ENCODE measurements at places on chromosomes 12 and 14.

- DNase-seq = no peak
Observed at GRCh38 chr12:103901518-103902173, 28.6 kb upstream of the HSP90B1 start.

DNA sequence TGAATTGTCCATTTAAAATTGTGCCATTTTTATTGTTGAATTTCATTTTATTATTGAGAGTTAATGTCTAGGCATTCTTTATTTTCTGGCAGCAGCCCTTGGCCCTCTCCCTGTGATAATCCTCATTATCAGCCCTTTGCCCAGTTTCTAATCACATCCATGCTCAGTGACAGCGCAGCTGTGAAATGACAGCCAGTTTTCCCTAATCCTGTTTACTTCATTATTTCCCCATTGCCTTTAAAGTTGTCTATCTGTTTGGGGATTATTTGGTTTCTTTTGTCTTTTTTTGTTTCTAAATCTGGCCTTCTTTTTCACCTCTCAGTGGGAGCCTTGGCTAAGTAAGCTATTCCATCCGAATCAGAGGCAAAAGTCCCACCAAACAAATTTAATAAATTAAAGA lies 476.9 kb downstream of the SLC6A15 start:
- DNase-seq = no peak

- DNase-seq = peak; percentile 93
Observed at GRCh38 chr12:132908145-132909029, 21.0 kb upstream of the CHFR start.

DNA sequence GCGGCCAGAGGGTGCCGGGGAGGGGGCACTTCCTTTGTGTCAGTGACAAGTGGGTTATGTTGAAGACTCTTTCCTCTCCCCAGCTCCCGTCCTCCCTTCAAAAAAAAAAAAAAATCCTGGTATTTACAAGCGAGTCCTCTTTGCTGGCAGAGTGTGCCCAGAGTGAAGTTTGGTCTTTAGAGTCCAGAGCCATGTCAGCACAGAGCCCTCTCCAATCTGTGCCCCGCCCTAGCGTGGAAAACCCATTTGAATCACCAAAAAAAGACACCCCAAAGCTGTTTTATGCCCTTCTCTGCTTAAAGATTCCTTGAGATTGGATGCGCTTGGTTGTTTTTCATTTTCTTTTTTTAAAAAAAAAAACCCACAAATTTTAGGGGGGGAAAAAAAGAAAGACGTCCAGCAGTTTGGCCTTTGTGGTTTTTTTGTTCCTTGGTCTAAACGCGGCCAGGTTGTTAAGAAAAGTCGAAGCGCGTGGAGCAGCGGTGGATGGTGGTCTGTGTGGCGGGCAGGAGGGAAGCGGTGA lies 3.3 kb downstream of the NKX2-1 start:
- DNase-seq = no peak

- no peak for DNase-seq
Observed at GRCh38 chr12:53999559-54000115, 324 bp upstream of the HOXC9 start.

Measured in T-helper 2 cell treated with Interferon-gamma antibody and Interleukin-4, amounts not matched to agents 5 μg/mL and 100 μg/mL, for 36 hours (primary cell).